ENCODE measurements at places on chromosomes 12 and 14.
A peak's percentile ranks its signal among the peaks of the same experiment; 100 is the strongest.

GRCh38 chr12:124568431-124569374 is 1.3 kb upstream of the NCOR2 start:
- DNase-seq = no peak

- peak; percentile 56 for DNase-seq
These were observed at the start of gene DTX1 for GRCh38 chr12:113056631-113057488. Gene DTX1 (plus strand): TSS chr12:113056730. CDS start chr12:113058193, 1,463 bp downstream.

GRCh38 chr12:2541631-2542204 is 253.1 kb upstream of the FKBP4 start:
- DNase-seq = no peak

GRCh38 chr12:3125674-3126073 is 48.5 kb downstream of the TSPAN9 start:
- DNase-seq = no peak

DNA sequence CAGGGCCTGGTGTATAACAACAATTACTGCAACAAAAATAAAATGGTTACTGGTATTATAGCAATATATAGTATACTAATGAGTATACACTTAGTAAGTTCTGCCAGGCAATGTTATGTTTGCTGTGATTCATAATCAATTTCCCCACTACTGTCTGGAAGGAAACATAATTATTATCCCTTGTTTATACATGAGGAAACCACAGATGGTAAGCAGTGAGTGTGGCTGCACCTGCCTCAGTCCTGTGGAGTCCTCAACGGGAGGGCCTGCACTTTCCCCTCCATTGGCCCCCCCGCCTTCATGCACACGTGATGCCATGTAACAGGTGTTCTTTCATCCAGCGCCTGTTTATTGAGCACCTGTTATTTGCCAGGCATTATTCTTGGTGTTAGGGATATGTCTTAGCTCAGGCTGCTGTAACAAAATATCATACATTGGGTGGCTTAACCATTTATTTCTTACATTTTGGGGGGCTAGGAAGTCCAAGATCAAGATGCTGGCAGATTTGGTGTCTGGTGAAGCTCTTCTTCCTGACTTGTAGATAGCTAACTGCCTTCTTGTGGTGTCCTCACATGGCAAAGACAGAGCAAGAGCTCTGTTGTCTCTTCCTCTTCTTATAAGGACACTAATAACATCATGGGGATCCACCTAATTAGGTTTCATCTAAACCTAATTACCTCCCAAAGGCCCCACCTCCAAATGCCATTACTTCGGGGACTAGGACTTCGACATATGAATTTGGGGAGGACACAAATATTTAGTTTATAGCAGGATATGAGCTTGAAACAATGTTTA is 59.5 kb upstream of the CHGA start:
- peak; percentile 64 for DNase-seq

DNA sequence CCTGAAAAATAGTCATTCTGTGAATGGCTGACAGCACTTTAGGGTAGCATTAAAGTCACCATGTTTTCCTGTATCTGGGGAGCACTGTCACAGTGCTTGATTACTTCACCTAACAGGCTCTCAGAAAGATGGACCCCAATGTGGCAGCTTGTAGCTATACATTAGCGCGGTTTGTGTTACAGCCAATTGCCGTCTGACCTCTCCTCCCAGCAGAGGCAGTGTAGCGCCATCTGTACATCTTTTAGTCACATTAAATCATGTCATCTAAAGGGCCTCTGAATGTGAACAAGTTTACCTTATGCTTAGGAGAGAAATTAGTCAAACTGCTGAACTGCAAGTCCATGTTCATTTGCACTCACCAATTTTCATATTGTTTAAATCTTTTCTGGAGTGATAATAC is 113.7 kb downstream of the LMO3 start:
- DNase-seq = no peak

Measured in NCI-H1092 treated with DMSO at 0.1 percent for 48 hours (cell line).